ENCODE measurements at places on chromosomes 16 and 17.

DNA sequence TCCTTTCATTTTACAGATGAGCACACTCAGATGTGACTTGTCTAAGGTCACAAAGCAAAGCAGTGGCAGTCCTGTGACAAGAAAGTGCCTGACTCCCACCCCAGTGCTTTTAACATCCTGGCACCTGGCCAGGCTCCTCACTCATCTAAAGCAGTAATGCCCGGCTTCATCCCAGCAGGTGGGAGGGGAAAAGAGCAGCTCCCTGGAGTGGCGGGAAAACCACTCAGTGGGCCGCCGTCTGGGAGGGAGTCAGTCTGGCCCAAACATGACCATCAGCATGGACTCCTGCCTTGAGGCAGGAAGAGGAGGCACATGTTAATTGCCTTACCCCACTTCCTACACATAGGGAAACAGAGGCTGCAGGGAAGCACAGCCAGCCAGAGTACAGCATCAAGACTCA, 2.6 kb downstream of the PCGF2 start:
- DNase-seq: no peak

DNA sequence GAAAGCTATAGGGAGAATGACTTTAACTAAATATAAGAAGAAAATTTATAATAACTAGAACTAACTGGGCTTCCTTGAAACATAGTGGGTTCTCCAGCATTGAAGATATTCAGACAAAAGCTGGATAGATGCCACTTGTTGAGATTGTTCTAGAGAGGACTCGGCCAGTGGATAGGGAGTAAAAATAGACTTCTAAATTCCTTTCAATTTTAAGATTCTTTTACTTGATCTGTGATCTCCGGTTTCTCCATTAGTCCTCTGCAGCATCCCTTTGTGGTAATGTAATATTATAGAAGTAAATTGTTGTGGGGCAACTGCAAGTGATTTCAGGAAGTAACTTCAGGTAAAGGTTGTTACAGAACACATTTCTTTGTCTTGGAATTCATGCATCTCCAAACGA, 10.3 kb upstream of the RARA start:
- no peak for DNase-seq

GRCh38 chr17:59641799-59642484, 22.2 kb downstream of the CLTC start:
- DNase-seq: no peak

DNA sequence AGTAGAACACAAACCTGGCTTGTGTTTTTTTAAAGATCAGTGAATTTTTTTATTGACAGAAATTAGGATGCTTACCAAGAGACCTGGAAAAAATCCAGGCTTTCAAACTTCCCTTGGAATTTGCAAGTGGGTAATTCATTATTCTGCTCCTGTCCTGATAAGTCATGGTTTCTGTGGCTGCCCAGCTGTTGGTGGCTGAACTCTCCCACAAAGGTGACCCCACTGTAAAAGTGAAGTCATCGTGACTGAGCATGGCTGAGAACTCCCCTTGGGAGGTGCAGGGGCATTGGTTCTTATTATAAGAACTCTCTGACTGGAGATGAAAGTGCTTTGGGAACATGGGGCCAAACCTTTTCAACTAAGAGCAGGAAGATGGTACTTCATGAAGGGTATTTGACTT, 46.6 kb upstream of the TANC2 start:
- no peak for DNase-seq

DNA sequence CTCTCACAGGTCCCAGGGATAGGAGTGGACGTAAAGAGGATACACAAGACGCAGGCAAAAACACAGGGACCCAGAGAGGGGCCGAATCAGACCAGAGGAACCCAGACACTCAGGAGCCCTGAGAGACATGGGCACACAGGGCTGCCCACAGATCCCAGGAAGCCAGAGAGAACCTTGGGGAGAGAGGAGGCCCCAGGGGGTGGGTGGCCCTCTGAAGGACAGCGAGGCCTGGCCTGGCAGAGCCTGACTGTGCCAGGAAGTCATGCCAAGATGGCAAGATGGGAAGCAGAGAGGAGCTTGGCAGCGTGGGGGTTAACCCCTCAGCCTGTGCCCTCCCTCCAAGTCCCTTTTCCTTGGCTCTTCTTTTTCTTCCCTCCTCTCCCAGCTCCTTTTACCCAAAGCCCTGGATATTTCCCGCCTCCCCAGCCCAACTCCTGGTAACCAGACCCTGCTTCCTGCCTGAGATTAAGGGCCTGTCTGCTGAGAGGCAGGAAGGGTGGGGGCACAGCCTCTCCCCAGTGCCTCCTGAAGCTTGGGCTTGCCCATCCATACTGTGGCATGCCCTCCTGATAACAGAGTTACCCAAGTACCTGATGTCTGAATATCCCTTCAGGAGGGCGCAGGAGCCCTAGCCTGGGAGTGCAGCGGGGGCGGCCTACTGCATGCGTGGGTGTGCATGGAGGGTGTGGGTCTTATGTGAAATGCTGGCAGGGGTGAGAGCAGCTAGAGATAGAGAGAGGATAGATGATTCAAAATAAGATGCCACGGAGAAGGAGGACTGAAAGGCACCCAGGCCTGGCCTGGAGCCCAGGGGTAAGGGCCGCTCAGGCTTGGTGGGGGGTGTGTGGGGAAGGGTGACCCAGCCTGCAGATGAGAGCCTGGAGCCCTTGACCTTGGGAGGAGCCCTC, 6.0 kb upstream of the TBX21 start:
- no peak for DNase-seq

DNA sequence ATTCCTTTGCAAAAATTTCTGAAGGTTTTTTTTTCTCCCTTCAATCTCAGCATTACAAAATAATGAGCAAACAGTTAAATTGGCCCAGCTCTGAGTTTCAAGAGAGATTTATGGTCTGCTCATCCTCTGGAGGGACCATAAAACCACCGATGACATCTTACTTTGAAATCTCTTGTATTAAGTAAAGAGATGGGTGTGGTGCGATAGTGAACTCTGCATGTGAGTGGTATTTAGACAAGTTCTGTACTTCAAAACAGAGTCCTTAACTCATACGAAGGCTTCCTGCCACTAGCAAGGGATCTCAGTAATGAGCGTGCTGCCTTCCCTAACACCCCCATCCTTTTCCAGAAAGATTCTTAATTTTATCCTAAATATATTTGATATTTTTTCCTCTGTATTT, 2.1 kb downstream of the FAM20A start:
- DNase-seq: no peak

Data from thoracic aorta (tissue), 2 donors.